NCI-H2107 (cell line): ENCODE measurements at places on chromosomes 7 and 10.

GRCh38 chr7:116395141-116395791 lies 104.3 kb upstream of the CAV2 start:
- DNase-seq, result no peak

DNA sequence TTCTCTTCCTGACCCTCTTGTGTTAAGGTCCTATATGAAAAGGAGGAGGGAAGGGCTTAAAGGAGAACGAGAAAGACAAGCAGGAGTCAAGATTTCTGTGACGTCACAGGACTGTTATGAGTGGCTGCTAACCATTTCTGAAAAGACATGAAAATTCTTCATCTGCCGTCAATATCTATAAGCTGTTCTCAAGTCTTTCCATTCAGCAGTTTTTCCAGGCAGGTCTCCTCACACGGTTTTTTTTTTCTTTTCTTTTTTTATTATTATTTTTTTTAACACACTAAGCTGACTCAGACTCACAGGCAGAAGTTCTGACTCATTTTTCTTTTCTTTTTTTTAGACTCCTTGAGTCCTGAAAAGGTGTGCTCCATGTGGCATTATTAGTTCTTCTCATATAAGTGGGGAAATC lies 72.0 kb downstream of the DGKI start:
- no peak for DNase-seq

GRCh38 chr10:128579901-128580300 lies 453.7 kb upstream of the MKI67 start:
- no peak for DNase-seq

DNA sequence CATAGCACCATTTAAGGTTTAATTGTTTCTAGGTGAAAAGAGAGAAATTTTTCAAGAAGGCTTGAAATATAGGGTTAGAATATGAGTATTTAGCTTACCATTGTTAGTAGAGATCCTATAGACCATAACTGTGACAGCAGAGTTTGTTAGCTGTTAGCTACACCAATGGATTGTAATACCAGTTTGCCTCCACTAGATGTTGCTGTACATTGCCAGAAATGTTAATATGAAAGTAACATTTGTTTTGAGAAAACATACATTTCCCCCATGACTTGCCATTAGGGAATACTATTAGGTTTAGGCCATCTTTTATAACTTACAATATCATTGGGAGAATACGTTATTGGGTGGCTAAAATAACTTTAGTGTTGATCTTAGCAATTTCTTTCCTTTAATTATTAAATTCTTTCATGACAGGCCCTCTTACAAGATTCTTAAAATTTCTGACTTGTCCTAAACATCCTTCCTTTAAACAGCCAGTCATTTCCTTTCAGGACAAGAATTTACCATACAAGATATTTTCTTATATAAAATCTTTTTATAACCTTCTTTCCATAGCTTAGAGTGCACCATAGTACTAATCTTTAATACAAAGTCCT lies 39.5 kb downstream of the ZNF117 start:
- no peak for DNase-seq

DNA sequence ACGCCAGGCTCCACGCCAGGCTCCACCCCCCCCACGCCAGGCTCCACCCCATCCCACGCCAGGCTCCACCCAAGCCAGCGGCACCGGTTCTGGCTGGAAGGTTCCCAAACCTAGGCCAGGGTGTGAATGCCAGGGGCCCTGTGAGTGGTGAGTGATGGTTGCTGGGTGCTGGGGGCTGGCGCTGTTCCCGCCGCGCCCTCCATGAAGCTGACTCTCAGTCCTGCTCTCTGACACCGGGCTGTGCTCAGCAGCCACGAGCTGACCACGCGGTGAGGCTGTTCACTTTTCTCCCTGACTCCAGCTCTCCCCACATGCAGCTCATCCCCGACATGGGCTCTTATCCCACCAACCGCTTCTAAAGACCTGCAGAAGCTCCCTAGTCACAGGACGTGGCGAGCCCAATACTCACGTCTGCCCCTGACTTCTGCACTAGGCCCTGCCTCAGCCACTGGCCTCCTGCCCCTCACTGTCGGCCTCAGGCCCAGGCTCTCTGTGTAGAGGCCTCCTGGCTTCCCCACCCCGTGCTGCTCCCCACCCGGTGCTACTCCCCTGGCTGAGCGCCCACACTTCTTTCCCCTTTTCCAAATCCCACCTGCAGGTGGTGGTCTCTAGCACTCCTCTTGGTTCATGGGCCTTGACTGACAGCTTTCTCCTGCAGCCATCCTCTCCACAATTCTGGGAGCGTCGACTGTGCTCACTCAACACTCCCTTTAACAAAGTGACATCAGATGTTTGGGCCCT lies 603.0 kb downstream of the PTPRN2 start:
- no peak for DNase-seq

- no peak for DNase-seq
Observed at GRCh38 chr10:104195706-104196105, 36.5 kb downstream of the CFAP43 start.
